ENCODE measurements at places on chromosomes 1 and 21. TPM values are rescaled to one million over a fixed set of nuclear protein-coding genes. Genes with fewer than 3 reads are reported as not detected.

- no peak for DNase-seq
Measured at GRCh38 chr1:158002631-158003405, 9.4 kb downstream of the KIRREL1 start.

Gene GRIK3
- total RNA-seq: not detected

- DNase-seq: no peak
Measured at GRCh38 chr1:153976819-153977249, 640 bp downstream of the JTB start.

DNA sequence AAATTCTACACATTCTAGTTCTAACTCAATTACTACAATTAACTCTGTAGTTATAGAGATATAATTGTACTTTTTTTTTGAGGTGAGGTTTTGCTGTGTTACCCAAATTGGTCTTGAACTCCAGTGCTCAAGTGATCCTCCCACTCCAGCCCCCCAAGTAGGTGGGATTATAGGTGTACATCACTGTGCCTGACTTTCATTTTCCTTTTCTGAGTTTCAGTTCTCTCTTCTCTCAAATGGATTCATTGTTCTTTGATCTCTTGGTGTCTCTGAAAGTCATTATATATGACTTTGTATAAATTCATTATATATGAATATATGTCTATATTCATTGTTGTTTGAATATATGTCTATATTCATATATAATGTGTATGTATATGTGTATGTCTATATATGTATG lies 74.0 kb upstream of the GALNT2 start:
- DNase-seq: no peak

Gene SYCP1
- total RNA-seq: not detected

All from activated CD4-positive, alpha-beta memory T cell treated with anti-CD3 and anti-CD28 coated beads, Interleukin-2, amount 10 ng/mL, durations not matched to agents 7 days and 5 days (primary cell).